ENCODE measurements at places on chromosomes 6 and 20.

GRCh38 chr20:39853636-39854035, 835.4 kb downstream of the MAFB start:
- no peak for DNase-seq

DNA sequence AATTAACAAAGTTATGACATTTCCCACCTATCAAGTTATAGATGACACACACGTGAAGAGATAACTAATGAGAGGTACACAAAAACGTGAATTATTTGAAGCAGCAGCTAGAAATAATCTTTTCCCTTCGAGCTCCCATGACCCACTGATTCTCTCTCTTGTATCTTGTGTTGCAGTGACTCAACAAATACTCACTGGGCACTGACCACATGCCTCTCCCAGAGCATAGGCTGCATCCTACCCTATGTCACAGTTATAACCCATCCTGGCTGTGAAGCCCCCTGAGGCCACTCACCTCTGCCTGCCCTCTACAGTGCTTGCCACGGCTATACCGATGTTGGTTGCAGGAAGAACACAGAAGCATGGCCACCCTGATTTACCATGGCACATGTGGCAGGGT, 91.8 kb downstream of the INSM1 start:
- no peak for DNase-seq

DNA sequence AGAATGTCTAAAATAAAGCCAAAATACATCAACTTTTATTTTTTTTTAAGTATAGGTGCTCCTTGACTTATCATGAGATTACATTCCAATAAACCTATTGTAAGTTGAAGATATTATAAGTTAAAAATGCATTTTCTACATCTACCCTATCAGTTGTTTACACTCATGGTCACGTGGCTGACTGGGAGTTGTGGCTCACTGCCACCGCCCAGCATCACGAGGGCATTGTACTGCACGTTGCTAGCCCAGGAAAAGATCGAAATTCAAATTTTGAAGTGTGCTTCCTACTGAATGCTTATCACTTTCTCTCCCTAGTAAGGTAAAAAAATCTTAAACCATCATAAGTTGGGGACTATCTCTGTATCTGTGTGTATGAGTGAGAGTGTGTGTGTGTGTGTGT, 126.6 kb upstream of the RIN2 start:
- DNase-seq = no peak

GRCh38 chr6:129865013-129865412, 3.9 kb upstream of the TMEM244 start:
- DNase-seq = no peak

DNA sequence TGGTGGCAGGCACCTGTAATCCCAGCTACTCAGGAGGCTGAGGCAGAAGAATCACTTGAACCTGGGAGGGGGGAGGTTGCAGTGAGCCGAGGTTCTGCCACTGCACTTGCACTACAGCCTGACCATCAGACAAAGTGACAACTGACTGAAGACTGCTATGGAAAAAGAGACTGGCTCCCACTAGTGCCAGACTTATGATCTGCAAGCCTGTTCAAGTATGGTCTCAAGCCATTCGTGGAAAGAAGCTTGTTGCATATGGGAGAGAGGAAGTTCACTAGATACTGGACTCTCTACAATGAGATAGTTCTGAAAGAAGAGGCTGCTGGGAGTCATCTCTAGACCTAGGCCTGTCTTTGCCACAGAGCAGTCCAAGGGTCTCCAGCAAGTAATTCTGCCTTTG, 26.7 kb downstream of the MDN1 start:
- no peak for DNase-seq

- no peak for DNase-seq
These were observed 46.8 kb downstream of the PANK2 start for GRCh38 chr20:3935956-3936340.

GRCh38 chr6:12403201-12403826, 113.2 kb downstream of the EDN1 start:
- no peak for DNase-seq

DNA sequence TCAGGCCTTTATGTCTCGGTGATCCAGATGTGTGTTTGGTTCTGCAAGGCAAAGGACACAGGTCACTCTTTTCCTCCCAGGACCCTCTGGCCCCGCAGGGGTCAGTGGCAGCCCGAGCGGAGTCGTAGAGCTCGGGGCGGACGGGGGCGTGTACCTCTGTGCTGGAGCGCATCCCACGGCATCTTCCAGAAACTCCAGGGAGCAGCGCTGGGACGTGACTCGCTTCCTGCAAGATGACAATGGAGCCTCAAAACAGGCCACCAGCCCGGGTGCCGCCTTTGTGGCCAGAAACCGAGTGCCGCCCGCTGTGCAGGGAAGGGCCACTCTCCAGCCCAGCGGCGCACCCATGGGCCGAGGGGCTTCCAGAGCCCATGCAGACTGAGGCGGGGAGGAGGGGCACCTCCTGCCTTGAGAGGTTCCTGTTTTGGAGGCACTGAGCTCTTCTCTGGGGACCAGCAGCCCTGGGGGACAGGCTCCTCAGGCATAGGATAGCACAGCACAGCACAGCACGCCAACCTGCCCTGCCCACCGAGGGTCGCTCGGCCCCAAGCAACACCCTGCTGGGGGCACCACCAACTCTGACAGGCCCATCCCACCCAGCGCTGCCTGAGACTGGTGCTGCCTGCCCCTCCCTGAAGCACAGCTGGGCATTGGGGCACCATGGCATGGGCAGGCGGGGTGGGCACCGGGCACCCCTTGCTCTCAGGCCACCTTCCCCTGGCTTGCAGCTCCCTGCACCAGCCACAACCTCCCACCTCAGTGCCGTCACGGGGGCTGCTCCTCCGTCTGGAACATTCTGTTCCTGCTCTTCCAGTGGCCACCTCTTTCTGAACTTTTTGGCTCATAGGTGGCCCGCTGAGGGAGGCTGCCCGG, 9.7 kb downstream of the RPS21 start:
- no peak for DNase-seq

GRCh38 chr20:34980543-34981233, 25.0 kb downstream of the MYH7B start:
- no peak for DNase-seq

- no peak for DNase-seq
These were observed 1.5 kb downstream of the PRRC2A start for GRCh38 chr6:31621991-31622390.

DNA sequence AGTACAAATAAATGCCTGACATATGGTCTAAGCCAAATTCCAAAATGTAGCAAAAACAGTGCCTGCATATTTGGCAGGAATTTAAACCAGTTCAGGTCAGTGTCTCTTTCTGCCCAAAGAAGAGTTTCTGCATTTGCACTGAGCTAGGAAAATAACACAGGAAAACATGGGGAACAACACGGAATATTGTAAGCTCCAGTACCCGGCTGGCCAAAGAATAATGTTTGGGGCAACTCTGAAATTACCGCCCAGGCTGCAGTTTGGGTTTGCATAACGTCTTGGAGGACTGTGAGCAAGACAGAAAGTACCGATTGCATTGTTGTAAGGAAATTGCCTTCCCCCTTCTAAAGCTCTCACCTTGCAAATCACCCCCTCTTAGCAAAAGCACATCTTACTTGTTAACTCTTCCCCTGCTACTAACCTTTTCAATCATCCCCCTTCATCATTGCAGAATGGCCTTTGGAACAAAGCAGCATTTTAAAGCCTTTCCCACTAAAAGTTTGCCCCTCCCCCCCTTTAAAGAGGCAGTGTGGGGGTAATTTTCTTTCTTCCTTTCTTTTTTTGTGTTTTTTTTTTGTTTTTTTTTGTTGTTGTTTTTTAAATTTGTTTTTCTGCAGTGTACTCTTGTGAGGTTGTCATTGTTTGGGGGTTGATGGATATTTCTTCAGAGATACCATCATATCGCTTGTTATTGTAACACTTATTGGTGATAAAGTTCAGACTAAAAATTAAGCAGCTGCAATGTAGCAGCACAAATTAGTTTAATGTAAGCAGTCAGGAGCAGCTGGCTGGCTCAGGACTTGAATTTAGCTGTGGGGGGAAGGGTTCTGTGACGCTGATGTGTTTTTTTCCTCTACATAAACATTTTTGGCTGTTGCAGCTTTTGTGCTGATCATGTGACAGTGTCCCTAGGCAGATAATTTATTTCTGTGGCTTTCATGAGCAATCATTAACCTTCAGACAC, 100.0 kb upstream of the CITED2 start:
- DNase-seq = no peak

GRCh38 chr6:69542494-69542893, 254.3 kb downstream of the LMBRD1 start:
- DNase-seq = no peak

DNA sequence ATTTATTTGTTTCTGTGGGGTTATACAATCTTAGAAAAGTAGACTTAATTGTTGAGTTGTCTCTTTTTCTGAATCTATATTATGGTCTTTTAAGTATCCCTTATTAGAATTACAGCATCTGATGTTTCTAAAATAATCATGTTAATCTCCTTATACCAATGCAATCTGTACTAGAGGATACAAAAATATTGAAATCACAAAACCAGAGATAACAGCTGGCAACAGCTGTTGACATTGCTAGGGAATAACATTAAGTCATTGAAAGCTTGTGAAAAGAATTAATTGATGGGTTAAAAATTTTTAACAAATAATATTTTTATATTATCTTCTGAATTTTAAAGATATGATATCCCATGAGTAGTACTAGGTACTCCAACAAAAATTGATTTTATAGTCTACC, 162.6 kb downstream of the COL19A1 start:
- no peak for DNase-seq

- DNase-seq = no peak
These were observed 98.6 kb upstream of the CLDN20 start for GRCh38 chr6:155165029-155165710.

- no peak for DNase-seq
These were observed 30.5 kb downstream of the PLCB4 start for GRCh38 chr20:9099372-9099771.

DNA sequence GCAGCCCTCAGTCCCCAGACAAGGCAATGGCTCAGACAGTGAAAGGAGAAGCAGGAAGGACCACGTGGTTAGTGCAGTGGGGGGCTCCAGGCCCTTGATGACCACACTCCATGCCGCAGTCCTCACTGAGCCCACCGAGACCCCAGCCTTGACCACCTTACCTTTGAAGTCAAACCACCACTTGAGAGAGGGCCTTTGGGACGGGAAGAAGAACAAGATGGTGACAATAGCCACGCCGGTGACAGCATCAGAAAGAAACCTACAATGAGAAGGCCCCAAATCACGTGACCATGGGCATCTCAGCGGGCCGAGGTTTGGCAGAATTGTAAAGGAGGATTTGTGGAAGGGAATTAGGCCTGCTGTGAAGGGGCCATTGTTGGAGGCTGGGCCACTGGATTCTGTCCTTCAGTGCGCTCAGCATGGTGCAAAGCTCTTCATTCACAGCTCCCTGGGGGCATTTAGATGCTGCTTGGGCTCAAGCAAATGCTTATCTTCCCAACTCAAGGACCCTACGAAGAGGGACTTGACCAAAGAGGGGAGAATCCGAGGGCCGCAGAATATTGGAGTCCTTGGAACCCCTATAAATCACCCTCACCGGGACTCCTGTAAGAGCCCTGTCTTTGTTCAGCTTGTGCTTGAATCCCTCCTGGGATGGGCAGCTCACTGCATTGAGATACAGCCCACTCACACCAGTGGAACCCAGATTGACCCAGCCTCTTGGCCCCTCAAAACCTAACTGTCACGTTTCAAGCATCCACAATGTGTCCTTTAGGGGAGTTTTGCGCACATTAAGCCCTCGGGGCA, 33.2 kb upstream of the OCSTAMP start:
- DNase-seq = no peak

DNA sequence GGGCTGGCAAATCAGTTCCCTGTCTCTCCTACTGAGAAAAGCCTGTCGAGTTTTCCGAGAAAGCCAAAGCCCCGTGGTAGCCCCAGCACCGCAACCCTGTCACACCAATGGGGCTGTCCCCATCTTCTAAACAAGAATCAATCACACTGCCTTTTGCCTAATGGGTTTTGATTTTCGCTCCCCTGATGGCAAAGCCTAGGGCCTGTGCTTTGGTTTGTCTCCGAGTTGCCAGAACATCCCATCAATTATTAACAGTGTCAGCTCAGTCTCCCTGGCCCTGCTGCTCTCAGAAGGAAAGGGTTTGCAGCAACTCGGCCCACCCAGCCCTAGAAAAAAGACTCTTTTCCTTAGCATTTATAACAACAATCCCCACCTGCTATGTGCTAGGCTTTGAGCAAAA, 4.2 kb downstream of the KCNB1 start:
- DNase-seq = no peak

GRCh38 chr6:30998785-30999184, 11.5 kb upstream of the MUC22 start:
- DNase-seq = no peak

- no peak for DNase-seq
These were observed 97.5 kb downstream of the DLL1 start for GRCh38 chr6:170193326-170193821.

DNA sequence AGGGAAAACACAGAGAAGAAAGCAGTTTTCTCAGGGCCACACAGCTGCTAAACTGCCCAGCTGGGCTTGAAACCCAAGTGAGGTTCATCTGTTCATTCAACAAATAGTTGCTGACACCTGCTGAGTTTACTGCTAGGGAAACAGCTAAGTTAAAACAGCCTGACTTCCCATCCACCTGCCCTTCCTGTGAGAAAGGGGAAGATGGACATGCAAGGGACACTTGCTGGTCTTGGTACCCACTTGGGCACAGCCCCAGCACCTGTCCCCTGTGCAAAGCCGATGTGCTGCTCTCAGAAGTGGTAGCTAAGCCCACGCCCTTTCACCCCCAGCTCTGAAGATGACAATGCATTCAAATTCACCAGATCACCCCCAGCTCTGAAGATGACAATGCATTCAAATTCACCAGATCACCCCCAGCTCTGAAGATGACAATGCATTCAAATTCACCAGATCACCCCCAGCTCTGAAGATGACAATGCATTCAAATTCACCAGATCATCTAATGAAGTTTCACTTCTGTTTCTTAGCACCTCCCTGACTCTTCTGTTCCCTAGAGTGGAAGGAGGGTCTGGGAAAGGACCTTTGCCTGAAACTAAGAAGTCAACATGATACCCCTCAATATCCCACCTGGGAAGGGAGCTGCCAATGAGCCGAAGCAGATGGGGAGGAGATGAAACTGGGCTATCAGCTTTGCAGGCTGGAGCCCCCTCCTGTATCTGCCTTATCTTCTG, 46.0 kb upstream of the TOP1 start:
- DNase-seq = no peak

DNA sequence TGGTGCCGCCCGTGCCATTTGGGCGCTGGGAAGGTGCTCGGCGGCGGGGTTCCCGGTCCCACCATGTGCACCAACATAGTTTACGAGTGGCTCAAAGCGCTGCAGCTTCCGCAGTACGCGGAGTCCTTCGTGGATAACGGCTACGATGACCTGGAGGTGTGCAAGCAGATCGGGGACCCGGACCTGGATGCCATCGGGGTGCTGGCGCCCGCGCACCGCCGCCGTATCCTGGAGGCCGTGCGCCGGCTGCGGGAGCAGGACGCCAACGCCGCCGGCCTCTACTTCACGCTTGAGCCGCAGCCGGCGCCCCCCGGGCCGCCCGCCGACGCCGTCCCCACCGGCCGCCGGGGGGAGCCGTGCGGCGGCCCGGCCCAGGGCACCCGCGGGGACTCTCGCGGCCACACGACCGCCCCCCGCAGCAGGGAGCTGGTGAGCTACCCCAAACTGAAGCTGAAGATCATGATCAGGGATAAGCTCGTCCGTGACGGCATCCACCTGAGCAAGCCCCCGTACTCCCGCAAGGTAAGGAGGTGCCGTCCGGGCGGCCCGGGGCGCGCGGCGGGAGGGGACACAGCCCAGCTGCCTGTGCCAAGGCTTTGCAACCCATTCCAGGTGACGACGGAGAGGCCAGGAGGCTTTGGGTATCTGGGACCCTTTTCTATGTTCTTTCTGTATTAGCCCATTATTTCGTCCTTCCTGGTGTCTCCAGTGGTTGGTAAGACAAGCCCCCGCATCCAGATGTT, 547 bp downstream of the SAMD5 start:
- no peak for DNase-seq

GRCh38 chr20:1479831-1480595, 11.2 kb downstream of the SIRPB2 start:
- DNase-seq = no peak
